ENCODE measurements at places on chromosomes 6 and 20.

GRCh38 chr20:40463171-40463570, 225.9 kb downstream of the MAFB start:
- DNase-seq, result no peak

DNA sequence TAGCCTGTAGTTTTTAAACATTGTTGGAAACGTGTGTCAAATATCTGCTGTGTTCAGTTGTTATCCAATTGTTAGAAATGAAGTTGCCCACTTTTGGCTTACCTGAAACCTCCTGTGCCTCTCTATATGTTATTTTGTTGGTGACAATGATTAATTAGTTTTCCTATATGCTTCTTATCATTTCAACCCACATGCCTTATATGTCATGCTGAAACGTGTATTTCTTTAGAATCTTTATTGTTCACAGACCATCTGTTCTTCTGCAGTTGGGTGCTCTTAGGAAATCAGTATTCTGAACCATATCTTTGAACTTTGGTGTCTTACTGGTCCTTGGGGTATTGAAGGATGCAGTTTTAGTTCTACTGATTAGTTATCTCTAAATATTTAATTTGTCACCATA, 91.2 kb upstream of the SCGN start:
- DNase-seq, result no peak

DNA sequence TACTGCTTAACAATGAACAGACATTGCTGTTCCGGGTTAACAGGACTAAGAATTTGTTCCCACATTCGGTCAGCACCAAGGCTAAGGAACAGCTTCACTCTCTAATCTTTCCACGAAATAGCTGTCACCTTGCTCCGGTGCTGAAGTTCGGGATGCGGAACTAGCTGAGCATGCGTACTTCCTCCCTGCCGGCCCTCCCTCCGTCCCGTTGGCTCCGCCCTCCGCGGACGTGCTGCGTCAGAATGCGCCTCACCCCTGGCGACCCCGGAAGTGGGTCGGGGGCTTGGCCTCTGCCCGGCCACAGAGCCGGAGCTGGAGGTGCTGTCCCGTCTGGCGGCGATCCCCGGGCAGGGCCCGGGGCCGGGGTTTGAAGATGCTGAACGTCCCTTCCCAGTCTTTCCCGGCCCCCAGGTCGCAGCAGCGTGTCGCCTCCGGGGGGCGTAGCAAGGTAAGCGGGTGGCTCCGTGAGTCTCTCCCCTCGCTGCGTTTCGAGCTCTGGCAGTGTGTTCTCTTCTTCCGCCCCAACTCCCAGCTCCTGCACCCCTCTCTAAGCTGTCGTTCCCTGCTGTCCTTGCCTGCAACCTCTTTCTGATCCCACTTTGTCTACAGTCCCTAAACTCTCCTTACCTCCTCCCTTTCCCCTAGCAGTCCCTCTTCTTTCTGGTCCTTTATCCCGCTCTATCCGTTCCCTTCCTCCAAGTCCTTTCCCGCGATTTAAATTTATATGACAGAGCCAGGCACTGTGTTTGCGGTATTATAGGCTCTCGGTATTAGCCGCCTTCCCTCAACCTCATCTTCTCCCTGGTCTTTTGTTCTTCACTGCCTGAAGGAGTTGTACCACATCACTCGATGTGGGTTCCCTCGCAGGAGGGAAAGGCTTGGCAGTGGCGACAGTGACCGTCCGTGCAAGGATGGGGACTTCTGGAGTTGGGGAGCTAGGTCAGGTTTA, at the start of gene CYB5R4:
TSS of gene CYB5R4 (plus strand) at position 280 of the 949 bp plus-strand sequence. CDS start at position 374, 94 bp downstream.
- peak; percentile 84 for DNase-seq

- no peak for DNase-seq
These were observed 33.1 kb upstream of the SMOC2 start for GRCh38 chr6:168407842-168408241.

GRCh38 chr6:13915561-13916229, 9.1 kb upstream of the RNF182 start:
- DNase-seq, result no peak
